Cortex of kidney (tissue), 1 donor: ENCODE measurements at places on chromosomes 13 and 19.

GRCh38 chr13:37039896-37040295 is 19.6 kb downstream of the SUPT20H start:
- DNase-seq: no peak

DNA sequence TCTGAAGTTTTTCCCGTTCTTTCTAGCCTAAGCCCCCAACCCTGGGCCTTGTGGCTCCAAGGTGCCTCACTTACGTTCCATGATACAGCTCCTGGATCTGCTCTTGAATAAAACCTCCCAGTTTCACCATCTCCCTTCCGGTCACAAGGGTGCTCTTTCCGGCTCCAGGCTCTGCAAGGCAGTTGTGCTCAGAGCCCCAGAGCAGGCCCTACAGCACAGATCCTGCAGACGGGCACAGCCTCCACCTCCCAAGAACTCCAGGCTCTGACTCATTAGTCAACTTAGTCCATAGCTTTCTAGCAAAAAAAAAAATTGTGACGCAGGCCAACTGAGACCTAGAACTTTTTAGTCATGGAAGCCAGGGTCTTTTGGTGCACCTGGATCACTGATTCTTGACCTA is 33.9 kb upstream of the SLC7A10 start:
- no peak for DNase-seq

GRCh38 chr13:21402586-21403307 is 56.4 kb downstream of the ZDHHC20 start:
- DNase-seq: no peak

DNA sequence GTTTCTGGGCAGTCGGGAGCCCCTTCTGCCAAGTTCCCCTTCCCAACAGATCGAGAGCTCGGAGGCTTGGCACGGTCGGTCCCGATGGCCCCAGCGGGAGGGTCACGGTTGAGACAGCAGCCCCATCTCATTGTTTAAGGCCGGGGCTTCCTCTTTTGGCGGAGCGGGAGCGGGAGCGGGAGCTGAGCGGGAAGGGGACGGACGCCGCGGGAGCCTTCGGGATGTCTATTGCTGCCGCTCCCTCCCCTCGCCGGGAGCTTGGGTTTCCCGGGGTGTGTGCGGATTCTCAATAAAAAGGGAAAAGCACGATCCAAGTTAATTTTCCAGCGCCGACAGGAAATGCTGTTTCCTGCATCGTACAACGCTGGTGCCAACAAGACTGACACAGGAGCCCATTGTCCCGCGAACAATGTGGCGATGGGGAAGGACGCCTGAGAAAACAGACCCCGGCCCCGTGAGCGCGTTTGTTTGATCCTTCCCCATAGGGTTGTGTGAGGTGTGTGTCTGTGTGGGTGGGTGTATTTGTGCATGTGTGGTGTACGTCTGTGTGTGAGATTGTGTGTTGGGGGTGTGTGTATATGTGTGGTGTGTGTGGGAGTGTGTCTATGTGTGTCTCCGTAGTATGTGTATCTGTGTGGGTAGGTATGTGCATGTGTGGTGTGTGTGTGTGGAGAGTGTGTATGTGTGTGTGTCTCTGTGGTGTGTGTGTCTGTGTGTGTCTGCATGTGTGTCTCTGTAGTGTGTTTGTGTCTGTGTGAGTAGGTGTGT is 36.3 kb upstream of the FLT1 start:
- no peak for DNase-seq

DNA sequence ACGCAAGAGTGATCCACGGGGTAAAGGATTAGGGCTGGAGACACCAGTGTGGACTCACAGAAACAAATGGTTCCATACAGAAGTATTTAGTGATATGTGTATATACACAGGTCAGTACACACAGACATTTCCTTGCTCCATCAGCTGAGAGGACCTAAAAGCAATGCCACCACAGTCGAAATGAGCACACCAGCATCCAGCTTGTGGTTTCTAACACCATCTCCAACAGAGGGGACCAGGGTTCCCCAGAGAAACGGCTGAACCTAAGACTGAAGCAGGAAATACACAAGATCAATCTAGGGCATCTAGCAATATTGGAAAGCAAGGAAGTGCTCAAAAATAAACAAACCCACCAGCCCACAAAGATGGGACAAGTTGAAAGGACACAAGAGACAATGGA is 7.6 kb downstream of the GGACT start:
- DNase-seq: no peak

GRCh38 chr19:35037716-35038622 is 3.6 kb upstream of the HPN start:
- DNase-seq: no peak

- no peak for DNase-seq
Observed at GRCh38 chr19:46495786-46496099, at the start of gene PNMA8B. PNMA8B (minus strand) TSS chr19:46495867; CDS start chr19:46495465, 402 bp downstream.

GRCh38 chr19:57872450-57872849 is 16.4 kb downstream of the ZNF814 start:
- no peak for DNase-seq

- DNase-seq: no peak
Observed at GRCh38 chr13:113775451-113776145, 16.6 kb downstream of the TMEM255B start.

DNA sequence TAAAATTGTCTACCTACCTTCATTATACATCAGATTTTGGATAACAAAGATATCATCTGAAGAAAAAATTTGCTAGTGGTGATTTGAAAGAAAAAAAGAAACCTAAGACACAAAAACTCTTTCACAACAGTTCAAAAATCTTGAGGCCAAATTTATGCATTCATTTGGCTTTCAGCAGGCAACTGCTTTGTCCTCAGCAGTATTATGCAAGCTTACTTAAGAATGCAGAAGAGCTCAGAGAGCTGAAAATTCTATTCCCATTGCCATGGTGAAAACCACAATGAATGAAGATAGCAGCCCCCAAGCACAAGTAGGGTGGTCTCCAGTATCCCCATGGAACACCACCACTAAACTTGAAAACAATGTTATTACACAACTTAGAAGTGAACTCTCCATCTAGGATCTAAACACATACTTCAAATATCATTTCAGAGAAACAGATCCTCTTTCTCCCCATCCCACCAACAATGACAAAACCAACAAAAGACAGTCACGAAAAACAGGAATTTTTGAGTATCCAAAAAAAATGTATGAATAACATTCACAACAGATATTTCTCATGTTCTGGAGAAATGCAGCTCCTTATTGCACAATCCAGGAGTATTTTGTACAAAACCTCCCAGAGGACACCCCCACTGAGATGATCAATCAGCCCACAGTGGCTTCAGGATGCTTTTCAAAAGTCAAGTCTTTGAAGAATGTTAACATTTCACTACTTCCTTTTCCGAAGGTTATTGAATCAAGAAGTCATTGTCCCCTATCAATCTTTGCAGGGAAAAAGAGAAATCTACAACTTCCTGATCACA is 192.7 kb downstream of the LHFPL6 start:
- no peak for DNase-seq

GRCh38 chr13:44389060-44389666 is 15.5 kb downstream of the SERP2 start:
- DNase-seq: no peak

DNA sequence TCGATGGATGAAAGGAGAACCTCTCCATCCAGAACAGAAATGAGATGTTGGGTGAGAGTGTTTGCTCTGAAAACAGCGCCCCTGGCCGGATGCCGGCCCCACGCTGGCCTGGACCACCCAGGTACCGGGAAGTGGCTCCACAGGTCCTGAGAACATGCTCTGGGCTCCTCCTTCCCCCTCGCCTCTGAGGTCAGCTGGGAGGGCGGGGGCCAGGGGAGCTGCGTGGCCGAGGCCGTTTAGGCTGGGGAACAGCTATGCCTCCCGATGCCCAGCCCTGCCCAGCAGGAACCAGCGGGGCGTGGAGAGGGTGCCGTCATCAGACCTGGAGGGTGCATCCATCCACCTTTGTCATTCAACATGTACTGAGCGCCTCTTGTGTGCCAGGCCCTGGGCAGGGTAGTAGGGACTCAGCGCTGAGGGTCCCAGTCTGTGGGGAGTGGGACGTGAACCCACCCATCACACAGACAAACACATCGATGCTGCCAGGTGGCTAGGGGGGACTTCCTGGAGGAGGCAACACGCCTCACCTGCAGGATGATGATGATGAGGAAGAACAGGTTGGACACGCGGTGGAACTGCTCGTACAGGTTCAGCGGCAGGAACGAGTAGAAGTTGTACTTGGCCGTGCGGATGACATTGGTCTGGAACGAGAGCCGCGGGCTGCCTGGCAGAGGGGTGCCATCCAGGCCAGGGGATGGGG is 4.2 kb downstream of the ATP8B3 start:
- DNase-seq: no peak

GRCh38 chr13:28346154-28346553 is 148.8 kb downstream of the FLT1 start:
- DNase-seq: no peak

DNA sequence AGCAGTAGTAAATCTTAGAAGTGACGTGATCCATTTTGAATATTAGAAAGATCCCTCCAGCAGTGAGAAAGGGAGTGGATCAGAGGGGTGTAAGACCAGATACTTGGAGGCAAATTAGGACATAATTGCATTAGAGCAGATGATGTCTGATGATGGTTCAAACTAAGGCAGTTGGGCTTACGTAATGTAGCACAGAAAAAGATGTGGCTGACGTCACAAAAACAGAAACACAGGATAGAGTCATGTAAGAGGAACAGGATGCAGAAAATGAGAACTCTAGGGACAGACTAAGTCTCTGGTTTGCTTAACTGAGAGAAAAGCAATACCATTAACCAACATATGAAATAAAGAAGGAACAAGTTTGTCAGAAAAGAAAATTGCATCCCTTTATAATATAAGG is 392.5 kb upstream of the DACH1 start:
- no peak for DNase-seq

DNA sequence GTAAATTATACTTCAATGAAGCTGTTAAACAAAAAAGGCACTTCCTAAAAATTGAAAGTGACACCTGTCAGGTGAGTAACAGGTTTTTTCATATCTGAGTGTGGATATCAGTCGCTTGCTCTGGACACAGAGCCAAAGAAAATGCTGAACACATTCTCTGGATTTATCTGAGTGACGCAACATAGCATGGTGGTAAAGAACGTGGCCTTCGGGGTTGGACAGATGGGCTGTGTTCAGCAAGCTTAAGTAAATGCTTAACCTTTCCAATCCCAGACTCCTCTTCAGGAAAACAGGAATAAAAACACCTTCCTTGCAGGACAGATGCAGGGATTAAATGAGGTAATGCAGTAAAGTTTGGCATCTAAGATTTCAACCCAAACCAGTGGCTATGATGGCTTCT is 132.0 kb downstream of the FOXO1 start:
- no peak for DNase-seq

DNA sequence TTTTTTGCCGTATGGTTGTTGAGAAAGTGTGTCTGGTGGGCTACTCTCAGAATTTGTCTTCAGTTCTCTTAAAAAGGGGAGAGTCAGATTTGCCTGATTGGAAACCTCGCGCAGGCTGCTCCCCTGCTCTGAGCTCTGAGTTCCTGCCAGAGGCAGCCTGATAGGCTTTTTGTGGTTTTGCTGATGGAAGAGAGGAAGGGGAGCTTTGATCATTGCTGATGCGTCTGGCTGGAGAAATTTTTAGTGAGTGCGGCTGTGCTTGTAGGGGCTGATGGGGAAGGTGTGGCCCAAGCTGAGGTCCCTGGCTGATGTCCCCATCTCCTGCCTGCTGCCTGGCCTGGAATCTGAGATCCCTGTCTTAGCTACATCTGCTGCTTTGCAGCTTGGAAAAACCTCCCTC is 2.8 kb downstream of the CHST8 start:
- no peak for DNase-seq

- no peak for DNase-seq
Observed at GRCh38 chr13:73248711-73249580, 190.1 kb downstream of the KLF5 start.

DNA sequence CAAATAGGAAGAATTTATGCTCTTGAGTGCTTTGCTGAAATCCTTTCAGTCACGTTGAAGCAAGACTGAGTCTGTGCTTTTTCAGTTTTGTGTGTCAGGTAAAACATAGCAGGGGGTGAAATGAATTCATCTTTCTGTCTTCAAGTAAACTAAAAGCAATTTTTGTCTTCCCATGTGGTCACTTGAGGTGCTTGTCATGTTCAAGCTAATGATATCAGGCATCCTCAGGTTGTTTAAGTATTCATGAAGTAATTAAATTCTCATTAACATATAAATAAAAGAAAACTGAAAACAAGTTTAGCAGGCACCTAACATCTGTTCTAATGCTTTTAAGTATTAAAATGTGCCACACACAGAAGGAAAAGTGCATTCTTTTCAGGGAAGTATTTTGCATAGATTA is 2701.3 kb downstream of the PCDH9 start:
- no peak for DNase-seq

DNA sequence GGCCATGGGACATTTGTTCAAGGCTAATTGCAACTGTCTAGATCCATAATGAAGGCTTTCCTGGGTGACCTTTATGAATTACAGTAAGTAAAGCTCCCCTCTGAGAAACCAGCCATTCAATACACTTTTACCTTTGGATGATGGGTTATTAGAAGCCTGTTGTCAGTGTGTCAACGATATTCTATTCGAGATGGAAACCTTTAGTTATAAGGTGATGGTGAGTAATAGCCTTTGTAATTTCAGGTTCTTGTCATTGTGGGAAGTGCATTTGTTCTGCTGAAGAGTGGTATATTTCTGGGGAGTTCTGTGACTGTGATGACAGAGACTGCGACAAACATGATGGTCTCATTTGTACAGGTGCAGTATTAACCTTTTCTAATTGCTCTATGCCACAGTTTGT is 261.7 kb downstream of the ITGBL1 start:
- DNase-seq: no peak

GRCh38 chr19:3411636-3412035 is 45.3 kb downstream of the NFIC start:
- DNase-seq: no peak

DNA sequence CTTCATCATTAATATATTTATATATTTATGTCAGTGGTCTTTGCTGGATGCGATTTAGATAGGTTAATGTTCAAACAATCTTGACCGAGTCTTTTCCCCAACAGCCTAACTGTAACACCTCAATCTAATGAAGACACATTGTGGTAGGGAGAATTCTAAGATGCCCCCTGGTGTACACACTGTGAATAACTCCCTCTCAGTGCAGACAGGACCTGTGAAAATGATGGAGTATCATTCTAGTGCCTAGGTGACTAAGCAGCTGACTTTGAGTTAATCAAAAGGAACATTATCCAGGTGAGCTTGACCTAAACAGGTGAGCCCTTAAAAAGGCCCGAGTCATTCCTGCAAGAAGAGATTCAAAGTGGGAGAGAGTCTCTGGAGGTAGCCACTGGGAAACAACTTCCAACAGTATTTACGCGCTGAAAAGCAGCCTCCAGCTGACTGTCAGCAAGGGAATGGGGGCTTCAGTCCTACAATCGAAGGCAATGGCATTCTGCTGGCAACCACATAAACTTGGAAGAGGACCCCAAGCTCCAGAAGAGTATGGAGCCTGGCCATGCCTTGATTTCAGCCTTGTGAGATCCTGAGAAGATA is 28.0 kb upstream of the KBTBD7 start:
- no peak for DNase-seq
